ENCODE measurements at places on chromosomes 4 and X.

DNA sequence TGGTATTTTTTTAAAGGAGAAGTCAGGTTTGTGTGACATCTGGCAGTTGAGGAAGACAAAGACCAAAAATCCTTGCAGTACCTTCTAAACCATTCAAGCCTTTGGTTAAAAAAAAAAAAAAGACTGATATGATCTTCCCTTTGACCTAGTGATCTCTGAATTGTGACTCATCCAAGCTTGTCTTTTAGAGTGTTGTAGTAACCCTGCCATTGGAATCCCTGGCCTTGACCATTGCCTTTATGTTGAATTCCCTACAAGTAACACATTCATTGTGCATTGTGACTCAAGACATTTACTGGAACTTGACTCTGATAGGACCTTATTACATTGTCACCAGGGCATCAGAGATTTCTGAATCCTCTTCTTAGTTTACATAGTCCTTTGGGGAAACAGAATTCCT is 1469.0 kb downstream of the TECRL start:
- no peak for DNase-seq

GRCh38 chr4:1590244-1590643 is 93.9 kb downstream of the FAM53A start:
- peak; percentile 93 for DNase-seq

DNA sequence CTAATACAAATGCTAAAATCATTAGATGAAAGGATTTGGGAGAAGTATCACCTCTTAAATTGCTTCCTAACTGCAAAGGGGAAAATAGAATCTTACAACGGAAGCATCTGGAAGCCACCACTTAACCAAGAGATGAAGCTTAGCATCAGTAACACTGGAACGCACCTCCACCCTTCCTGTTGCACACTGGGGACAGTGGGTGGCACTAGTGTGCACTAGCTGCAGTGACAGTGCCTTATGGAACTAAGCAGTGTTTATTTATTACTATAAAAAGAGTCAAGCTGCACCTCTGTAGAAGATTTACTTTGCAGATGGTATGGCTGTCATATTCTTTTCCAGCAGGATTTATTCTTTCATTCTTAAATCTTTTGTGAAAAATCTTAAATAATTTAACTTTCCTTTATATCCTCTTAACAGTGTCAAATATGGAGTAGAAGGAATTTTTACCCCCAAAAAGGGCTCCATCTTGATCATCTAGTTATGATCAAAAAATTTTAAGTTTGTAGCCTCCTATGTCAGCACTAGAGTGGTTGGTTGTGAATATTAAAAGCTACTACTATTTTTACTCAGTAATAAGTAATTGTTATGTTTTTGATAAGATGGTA is 76.7 kb downstream of the SCD5 start:
- no peak for DNase-seq

- DNase-seq, result no peak
Observed at GRCh38 chr4:173827707-173828106, 297.7 kb upstream of the HAND2 start.

DNA sequence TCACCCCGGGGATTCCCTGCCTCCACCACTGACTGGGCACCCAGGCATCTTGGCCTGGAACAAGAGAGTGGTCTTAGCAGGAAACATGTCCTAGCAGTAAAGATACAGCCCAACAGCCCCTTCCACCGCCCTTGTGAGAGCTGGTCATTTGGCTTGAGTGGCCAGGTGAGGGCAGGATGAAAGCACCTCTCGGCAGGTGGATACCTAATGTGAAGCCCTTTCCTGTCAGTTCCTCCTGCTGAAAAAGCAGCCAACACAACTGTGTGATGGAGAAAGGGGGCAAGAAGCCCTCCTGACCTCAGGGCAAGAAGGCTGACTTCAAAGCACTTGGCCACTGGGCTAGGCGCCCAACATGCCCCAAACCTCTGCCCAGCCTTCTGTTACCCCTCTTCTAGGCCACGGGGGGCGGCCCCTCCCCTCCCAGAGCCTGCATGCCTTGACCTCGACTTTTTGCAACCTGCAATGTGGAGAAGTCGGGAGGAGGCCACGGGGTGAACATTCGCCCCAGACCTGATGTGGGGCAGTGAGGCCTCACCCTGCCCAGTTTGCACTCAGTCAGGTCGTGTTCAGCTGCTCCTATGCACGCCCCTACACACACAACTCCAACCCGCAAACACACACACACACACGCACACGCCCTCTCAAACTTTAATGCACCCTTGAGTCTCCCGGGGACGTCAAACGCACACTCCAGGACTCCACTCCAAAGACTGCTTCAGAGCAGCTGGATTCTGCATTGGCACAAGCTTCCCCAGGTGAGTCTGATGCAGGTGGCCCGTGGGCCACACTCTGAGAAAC is 1.1 kb downstream of the LGI2 start:
- no peak for DNase-seq

DNA sequence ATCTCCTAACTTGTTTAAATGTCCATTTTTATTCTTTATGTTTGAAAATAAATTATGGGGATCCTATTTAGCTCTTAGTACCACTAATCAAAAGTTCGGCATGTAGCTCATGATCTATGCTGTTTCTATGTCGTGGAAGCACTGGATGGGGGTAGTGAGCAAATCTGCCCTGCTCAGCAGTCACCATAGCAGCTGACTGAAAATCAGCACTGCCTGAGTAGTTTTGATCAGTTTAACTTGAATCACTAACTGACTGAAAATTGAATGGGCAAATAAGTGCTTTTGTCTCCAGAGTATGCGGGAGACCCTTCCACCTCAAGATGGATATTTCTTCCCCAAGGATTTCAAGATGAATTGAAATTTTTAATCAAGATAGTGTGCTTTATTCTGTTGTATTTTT is 27.6 kb downstream of the NUDT6 start:
- DNase-seq, result no peak

DNA sequence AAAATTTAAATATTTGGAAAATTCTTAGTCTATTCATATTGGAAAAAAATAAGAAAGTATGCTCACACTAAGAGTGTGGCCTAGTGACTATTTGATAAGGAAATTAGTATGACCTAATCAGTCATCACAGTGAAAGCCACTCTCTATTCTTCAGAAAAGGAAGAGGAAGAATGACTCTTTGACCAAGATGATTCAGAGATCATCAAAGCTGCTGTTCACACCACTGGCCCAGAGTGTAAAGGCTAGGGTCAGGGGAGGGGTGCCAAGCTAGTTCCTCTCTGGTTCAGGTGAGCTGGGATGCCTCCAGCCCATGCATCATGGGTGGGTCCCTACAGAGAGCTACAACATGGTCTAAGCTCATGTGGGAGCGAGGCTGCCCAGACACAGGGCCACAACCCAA is 396.9 kb upstream of the NDST3 start:
- DNase-seq, result no peak

DNA sequence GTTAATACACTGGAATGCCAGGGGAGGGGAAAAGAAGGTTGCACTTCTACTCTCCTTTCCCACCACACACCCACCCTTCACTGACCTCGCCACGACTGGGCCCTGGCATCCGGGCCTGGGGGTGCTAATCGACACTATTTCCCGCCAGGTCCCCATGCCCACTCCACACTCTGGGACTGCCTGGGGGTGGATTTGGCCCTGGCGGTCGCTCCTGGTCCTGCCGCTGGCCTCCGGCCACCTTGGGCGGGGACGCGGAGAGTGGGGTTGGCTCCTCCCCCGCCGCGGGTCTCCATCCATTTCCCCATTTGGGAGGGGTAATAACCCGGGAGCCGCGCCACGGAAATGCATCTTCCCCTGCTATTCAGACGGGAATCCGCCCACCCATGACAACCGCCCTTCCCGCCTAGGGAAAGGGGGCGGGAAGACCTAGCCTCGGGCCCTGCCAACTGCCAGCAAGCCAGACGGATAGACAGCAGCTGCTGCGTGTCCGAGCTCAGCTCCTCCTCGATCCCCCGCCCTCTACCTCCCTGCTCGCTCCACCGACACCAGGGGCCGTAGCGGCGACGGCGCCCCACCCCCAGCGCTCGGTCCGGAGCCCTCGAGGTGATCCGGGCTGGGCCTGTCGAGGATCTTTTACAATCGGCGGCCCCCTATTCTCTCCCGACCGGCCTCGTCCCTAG is 78.1 kb downstream of the RLIM start:
- DNase-seq, result no peak

Data from hematopoietic multipotent progenitor cell treated with erythropoietin and hydrocortisone succinate and interleukin-3 and kit ligand, for 15 days (in vitro differentiated cells).